ENCODE measurements at places on chromosomes 3 and 15.

DNA sequence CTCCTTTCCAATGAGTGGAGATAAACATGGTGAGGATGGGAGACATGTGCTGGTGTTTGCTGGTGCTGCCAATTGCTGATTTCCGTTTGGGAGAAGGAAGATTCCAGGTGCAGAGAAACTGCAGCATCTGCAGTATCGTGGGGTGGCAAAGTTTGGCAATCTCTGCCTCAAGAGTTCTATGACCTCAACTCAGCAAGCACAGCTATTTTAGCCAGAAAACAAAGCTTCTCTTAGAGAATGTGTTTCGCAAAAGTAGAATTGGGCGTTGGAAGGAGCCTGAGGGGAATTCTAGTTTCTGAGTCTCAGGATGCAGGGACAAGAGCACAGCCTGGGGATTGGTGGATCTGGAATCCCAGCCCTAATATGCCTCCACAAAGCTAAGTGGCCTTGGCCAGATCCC, 18.2 kb upstream of the SHC4 start:
- DNase-seq, result no peak

DNA sequence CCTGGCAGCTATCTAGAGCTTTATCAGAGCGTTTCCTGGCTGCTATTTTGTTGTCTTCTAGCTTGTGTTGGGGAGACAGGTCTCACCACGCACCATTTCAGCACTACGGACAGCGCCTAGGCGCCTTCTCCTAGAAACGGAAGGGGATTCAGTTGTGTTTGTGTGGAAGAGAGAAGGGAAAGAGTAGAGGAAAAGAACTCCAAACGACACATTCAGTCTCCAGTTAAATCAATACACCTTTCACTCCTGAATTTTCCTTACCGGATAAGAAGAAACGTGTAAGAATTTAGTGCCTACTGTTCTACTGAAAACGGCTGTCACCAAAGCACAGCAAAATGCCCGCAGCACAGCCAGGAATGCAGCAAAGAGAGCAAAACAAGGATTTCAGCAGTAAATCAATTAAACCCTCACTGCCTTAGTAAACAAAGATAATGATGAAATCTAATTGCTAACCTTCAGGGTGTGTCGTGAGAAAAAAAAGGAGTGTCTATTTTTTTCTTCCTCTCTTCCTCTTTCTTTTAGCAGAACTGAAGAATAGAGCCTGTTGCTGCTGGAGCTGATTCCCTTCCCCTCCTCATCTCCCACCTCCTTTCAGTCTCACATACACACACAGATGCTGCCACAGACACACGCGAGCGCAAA, 412 bp upstream of the CTXN2 start:
- DNase-seq, result no peak

DNA sequence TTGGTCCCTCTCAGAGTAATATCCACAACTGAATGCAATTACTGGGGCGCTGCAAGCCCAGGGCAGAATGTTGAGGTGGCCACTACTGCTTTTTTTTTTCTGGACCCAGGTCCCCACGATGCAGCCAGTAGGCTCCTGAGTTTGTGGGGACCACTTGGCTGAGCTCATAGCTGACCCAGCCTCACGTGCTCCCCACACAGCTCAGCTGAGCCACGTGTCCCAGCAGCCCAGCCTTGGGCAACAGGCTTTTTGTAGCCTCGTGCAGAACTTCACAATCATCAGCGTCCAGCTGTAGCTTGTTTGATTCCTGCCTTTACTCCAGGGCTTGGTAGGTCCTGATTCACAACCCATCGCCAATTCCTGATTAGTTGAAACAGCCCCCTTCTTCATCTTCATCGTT, 117.3 kb downstream of the ETFA start:
- no peak for DNase-seq

DNA sequence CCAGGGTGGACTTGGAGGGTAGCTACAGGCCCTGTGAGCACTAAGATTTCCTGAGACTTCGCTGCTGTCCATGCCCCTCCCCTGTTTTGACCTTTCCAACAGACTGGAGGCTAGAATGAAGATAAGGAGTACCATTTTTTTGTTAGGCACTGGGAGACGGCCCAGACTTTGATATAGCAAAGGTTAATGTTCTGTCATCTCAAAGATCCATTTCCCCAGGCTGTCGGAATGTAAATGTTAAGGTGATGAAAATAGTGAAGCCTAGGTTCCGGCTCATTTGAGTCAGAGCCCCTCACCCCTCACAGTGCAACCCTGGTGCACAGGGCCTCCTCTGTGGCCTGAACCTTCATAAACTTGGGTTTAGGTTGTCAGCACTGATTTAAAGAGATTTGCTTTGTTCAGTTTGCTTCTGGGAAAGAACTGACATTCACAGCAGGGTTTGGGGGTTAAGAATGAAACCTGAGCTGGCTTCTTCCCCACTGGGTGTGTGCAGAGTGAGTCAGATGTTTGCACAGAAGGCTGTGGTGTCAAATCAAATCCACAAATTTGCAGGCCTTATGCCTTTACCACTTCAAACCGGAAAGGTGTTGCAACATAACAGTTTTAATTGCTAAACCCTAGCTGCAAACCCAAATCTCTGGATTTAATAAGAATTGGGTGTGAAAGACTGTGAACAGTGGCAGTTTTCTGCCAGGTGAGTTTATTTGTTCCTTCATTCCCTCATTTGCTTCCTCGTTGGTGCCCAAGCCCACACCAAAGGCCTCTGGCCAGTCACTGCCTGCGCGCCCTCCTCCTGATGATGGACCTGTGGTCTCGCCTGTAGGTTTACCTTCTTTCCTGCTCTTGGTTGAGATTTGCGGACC, 20.6 kb upstream of the KCTD6 start:
- no peak for DNase-seq

GRCh38 chr3:151443583-151443982, 17.3 kb downstream of the IGSF10 start:
- no peak for DNase-seq

DNA sequence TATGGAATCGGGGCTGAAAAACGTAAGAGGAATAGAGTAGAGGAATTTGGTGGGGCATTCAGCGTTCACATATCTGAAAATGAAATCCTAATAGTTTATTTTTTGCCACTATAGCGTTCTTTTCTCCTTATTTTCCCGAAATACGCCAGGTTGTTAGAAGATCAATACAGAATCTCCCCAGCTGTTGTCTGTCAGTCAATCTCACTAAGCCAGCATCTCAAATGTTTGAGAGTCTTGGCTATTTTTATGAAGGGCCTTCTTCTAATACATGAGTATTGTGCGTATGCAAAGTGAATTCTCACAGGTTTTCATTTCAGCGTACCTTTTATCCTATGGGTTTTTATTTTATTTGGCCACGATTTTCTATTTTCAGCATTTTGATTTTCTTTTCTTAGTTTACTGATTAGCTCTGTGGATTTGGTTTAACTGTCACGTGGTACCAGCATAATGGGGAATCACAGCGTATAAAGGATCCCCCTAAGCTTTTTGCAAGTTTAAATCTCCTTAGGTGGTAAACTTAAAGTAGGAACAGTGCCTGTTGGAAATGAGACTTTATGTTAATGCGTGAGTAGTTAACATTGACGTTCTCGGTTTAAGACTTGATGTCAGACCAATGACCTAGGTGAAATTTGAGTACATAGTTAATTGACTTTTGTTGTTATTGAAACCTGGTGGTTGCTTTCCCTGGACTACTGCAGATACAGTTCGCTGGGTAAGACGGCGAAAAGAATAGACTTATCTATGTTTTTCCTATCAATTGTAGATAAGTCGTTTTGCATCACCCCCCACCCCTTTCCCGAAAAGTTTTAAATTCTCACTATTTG, 1.3 kb downstream of the FXR1 start:
- DNase-seq, result no peak

DNA sequence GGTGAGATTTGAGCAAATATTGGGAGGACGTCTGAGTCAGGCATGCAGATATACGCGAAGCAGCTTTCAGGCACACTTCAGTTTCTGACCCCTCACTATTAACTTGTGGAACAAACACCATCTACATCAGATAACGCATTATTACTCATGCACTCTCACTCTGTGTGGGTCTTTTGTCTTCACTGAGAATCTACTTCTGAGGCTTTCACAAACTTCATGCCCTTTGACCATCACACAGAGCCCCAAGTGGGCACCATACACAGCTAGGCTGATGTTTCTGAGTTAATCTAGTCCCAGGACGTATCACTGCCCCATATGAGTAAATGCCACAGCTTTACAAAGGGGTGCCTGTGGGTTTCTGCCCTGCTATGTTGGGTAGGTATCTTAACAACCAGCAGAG, 39.6 kb upstream of the IP6K2 start:
- no peak for DNase-seq

DNA sequence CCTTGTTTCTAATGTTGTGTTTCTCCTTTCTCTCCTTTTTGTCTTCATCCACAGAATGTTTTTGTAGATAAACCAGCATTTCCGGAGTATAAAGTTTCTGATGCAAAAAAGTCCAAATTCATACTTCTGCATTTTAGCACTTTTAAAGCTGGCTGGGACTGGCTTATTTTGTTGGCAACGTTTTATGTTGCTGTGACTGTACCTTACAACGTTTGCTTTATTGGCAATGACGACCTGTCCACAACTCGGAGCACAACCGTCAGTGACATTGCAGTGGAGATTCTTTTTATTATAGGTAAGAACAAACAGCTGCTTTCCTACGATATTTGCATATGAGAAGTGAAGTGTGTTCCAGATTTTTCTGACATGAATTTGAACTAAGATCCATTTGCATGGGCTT, 199.4 kb downstream of the KCNH8 start:
- DNase-seq, result no peak

GRCh38 chr3:112334691-112335433, 1.9 kb downstream of the CD200 start:
- DNase-seq, result no peak

- DNase-seq, result no peak
Observed at GRCh38 chr15:67746450-67746849, 78.9 kb upstream of the SKOR1 start.

DNA sequence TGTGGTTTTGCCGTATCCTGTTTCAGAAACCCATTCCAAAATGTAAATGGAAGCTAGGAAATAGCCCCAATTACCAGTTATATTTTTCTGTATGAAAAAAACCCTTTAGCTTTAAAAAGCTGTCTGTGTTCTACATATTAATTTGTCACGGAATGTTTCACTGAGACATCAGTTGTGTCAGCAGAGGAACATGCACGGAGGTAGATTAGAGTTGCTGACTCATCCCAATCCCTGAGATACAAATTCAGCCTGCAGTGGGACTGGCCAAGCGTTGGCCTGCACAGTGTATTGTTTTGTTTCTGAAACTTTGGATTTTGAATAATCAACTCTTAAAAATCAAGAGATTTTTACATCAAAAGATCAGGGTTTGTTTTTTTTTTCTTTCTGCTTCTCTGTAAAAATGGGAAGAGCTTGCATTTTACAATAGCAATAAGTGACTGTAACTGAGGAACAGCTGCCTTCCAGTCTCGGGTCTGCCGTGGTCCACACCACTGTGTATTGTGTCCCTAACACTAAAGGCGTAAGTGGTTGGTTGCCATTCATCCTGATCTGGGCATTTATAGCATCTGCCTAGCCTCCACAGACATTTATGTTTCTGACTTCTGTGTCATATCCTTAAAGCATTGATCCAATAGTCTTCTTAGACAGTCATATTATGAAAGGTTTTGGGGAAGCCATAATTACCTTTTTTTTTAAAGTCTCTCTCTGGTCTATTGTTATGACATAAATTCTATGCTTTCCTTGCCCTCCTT, 218.1 kb downstream of the ADAMTSL3 start:
- DNase-seq, result no peak

DNA sequence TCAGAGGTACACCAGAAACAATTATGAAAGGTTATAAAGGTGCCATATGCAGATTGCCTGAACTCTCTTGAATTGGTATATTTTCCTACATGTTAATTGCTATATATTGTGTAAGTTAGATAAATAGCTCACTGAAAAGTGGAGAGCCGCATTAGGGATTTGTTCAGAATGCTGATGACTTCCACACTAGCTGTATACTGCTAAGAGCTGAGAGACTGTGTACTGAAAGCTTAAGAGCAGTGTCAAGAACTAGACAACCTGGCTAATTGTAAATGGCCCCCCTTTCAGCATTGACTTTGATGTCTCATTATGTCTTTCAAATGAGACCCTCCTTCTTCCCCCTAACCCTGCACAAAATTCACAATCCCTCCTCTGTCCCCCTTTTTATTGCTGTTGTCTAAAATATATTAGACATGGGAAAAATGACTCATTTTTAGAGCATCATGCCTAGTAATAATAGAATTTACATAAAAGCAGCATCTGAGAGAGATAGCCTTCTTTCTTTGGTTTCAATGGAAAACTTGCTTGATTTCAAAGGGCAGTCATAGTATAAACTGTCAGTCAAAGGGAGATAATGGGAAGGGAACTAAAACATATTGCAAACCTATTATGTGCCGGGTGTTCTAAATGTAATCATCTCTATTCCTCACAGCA, 34.7 kb upstream of the GREM1 start:
- DNase-seq, result no peak

DNA sequence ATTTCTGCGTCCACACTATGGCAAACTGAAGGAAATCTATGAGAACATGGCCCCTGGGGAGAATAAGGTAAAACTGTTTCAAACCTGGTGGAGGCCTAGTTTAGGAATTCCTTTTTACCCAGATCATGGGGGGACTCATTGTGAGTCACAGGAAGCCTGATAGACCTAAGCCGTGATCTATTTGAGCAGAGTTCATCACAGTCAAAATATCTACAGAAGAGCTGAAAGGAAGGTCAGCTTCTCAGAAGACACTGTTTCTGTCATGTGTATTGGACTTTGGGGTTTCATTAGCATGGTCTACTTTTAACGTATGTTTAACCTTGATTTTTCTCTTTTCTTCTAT, 1.3 kb downstream of the PSMD2 start:
- no peak for DNase-seq

DNA sequence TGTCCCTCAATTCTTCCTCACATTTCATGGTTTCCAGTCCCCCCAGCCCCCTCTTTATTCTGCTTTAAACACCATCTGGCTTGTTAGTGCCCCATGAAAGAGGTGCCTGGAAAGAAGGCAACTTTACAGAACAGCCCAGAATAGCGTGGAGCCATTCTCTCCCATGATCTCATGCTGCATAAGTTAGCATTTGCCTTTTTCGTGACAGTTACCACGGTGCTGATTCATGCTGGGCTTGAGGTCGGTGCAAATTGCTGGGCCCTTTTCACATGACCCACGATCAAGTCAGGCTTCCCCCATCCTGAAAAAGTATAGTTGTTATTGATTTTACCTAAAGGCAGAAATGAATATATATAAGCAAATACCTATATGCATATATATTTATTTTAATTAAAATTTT, 29.6 kb downstream of the SQOR start:
- DNase-seq, result no peak

DNA sequence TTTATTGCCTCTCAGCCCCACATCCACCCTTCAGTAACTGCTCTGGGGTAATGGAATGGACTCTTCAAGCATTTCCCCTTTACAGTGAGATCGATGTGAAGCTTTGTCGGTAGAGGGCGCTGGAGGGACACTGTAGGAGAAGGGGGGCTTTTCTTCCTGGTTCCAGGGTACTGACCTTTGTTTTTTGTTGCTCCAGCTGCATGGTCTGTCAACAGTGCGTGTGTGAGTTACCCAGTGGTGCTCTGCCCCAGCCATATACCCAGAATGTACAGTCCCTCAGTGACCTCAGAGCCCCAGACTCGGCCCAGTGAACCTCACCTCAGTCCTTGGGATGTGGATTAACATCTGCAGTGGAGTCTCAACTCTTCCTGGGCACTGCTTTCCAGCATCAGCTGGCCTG, 180.3 kb upstream of the TSC22D2 start:
- DNase-seq, result no peak

Data from coronary artery (tissue), 2 donors.